ENCODE measurements at places on chromosomes 6 and 20.

- no peak overlapping the region for H3K4me3 ChIP-seq
- no peak overlapping the region for H3K27ac ChIP-seq
Observed at GRCh38 chr6:151709329-151709728, 98.2 kb upstream of the ESR1 start.

- H3K4me1 ChIP-seq = no peaks in the 10 kb centered on the region
- H3K4me3 ChIP-seq = no peak overlapping the region
- H3K27ac ChIP-seq = no peak overlapping the region
Observed at GRCh38 chr6:129744201-129744879, 34.4 kb upstream of the ARHGAP18 start.

GRCh38 chr6:144549837-144550747 lies 265.0 kb downstream of the UTRN start:
- peaks cover 17% of the 10 kb centered on the region for H3K36me3 ChIP-seq
- no peak overlapping the region for H3K4me3 ChIP-seq
- no peak for DNase-seq

DNA sequence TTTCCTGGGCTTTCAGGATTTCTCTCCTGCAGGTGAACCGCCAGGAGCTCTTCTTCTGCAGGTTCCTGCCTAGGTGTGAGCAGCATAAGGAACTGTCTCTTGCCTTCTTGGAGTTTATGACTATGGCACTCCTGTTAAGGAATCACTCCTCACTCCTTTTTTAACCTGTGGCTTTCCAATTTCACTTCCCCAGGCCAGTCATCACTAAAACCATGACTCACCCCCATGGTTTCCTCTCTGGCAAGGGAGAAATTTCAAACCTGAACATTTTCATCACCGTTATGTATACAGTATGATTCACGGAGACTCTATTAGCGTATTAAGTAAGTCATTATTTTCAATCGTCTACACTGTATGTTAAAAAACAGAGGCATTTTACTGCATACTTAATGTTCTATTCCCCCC lies 78.2 kb upstream of the ARID1B start:
- H3K27ac ChIP-seq = no peak overlapping the region
- H3K4me3 ChIP-seq = no peak overlapping the region
- no peaks in the 10 kb centered on the region for H3K4me1 ChIP-seq
- no peak for DNase-seq

GRCh38 chr20:3784216-3784853 lies 2.2 kb downstream of the CENPB start:
- no peak for DNase-seq
- H3K27ac ChIP-seq = no peak overlapping the region
- peaks cover 2% of the 10 kb centered on the region for H3K27me3 ChIP-seq
- peaks cover 12% of the 10 kb centered on the region for H3K36me3 ChIP-seq
- H3K4me1 ChIP-seq = no peaks in the 10 kb centered on the region
